ENCODE measurements at places on chromosomes 7 and 10.

DNA sequence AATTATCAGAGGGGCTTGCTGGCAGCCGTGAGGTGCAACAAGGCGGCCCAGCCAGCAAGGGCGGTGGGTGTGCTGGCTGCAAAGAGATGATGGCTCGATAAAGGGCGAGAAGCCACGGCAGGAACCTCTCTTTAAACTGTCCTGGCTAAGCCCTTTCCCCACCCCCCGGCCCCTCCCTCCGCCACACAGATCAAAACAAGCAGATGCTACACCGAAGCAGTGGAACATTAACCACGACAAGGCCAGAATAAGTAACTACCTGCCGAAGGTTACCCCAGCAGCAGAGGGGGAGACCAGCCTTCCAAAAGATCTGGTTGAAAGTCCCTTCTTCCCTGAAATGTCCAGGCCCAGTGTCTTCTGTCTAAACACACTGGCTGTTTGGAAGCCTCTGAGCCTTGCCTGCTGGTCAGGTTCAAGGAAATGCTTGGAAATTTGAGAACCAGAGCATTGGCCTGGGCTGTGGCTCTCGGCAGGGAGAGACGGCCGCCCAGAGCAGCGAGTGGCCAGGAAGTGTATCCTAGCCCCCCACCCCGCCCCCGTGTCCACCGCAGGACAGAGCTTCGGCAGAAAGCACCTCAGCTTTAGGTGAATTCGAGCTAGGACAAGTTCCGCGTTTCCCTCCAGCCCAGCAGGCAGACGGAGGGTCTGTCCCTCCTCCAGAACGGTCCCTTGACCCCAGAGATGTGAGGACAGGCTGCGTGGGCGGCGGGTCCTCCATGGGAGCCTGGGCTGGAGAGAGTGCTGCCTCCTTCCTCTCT is 2.1 kb downstream of the FAM20C start:
- no peak for DNase-seq

DNA sequence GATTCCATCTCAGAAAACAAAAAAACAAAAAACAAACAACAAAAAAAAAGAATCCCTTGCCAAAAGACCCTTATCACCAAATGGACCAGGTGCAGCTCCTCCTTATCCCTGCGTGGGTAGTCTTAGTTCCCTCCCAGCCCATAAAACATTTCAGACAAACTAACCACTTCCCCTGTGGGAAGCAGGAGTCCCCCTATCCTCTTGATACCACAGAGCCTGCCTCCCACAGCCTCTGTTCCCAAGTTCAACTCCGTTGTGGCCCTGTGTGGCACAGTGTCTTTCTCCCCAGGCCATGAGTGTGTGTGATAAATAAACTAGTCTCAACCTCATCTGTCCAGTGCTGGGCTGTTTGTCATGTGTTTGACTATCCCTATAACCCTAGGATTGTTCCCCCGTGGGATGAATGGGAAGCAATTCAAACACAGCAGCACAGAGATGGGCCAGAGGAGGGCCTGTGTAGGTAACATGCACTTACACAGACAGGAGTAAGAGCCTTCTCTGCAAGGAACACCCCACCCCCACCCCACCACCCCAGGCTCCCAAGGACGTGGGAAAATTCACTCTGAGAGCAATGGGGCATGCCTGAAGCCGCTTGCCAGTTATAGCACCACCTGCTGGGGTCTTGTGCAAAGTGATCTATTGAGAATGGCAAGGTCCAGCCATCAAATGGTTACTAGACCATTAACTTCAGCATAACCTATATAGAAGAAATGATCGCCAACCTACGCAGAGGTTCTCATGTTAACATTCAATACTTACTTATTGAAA is 147.1 kb upstream of the GHITM start:
- no peak for DNase-seq

DNA sequence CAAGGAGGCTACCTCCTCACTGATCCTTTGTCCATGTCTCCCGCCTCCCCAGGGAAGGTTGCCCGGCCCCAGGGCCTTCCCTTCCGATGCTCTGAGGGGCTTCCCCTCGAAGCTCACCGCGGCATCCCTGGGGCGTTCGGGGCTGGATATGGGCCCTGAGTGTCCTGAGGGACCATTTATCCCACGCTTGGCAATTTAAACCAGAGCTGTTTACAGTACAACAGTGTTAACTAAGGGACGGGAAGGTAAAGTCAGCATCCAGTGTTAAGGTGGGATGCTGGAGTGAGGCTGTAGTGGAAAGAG is 92.0 kb downstream of the TCERG1L start:
- no peak for DNase-seq

DNA sequence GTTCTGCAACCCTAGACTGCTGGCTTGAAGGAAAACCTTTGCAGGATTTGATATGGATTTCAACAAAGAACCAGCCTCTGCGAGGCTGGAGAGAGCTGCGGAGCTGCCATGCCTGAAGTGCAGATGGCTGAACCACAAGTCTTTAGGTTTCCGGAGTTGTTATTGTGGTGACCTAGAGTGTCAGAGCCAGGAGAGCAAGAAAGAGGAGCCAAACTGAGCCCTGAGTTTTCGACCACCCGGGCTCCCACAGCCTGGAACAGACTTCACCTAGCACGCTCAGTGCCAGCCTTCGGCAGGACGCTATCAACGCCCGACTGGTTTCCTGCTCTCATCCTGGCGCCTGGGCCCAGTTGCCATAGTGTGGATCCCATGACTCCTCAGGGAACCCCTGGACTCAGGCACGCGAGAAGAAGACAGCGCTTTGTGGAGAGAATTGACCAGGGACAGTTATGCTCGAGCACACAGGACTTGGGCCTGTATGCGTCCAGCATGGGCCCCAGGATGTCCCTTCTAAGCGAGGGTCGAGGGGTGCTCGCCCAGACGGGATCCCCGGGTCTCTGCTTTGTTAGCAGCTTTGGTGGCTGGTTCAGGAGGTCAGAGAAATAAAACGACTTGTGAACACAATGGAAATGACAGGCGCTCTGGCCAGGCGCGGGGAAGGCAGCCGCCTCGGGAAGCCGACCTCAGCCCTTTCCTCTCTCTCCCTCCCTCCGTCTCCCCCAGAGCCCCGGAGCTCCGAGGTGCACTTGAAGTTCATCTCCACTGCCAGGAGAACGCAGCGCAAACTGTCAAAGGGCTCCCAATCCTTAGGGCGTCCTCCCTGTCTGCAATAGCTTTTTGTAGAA is 1.8 kb upstream of the GAD2 start:
- DNase-seq = no peak

- no peak for DNase-seq
Observed at GRCh38 chr10:87913156-87913921, 49.9 kb downstream of the PTEN start.

DNA sequence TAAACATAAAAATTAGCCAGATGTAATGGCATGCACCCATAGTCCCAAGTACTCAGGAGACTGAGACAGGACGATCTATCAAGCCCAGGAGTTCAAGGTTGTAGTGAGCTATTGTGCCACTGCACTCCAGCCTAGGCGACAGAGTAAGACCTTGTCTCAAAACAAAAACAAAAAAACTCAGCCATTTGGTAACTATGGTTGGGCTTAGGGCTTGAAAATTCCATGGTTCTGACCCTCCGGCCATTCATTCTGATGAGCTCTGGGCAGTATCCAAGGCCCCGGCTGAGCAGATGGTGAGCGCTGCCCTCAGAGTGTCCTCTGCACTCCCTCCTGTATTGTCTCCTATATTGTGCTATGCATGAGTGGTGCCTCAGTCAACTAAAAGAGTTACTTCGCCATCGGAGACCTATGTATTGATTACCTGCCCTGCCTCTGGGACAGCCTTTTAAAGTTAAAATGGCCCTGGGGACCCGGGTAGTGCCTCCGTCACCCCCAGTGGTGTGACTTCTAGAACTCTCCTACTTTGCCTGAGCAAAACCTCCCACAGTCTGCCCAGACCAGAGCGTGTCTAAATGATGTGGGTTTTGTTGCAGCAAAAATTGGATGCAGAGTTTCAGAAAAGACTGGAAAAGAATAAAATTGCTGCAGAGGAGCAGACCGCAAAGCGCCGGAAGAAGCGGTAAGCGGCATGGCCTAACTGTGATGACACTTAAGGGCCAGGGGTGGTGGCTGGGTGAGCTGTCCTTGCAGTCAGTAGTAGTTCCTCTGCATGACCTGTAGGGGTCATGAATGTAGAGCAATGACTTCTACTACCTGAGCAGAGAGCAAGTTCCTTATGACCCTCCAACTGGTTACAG is 8.1 kb downstream of the PRKRIP1 start:
- DNase-seq = no peak

DNA sequence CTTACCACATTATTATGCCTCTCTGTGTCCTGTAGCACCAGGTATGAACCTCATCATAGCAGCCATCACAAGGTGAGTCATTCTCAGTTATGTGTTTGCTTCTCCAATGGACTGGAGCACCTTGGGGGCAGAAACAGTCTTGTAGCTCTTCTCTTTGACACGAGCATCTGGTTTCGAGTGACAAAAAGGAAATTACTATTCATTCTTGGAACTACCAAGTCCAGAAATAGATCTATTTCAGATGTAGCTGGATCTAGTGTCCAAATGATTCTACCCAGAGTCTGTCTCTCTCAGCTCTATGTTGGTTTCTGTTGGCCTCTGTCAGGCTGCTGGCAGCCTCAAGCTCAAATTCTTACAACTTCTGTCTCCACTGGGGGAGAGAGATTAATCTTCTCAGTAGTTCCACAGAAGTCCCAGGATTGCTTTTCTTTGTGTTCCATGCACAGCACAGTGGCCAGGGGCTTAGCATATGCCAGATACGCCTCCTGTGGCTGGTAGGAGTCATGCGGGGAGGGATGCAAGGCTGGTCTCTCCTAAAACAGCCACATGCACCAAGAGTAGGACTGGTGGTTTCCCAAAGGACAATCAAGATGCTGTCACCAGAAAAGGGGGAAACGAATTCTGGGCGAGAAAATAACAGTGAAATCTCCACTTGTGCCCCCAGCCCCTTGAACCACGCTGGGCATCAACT is 37.2 kb upstream of the PAPSS2 start:
- DNase-seq = no peak

DNA sequence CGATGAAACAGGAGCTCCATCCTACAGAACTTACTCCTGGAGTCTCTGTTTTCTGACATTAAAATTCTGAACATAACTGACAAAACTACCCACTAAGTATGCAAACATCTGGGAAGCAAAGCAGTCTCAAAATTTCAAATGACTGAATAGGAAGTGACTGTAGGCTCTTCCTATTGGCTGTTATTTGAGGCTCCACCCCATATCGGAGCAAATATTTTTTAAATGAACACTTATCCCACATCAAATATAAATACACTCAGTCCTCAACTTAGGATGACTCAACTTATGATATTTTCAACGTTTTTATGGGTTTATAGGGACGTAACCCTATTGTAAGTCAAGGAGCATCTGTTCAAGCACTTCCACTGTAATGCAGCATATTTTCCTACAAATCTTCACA is 8.8 kb downstream of the HSPA12A start:
- DNase-seq = no peak

Measured in activated naive CD4-positive, alpha-beta T cell (primary cell).